ENCODE measurements at places on chromosomes 2 and 18. TPM values are rescaled to one million over a fixed set of nuclear protein-coding genes. Genes with fewer than 3 reads are reported as not detected.

DNA sequence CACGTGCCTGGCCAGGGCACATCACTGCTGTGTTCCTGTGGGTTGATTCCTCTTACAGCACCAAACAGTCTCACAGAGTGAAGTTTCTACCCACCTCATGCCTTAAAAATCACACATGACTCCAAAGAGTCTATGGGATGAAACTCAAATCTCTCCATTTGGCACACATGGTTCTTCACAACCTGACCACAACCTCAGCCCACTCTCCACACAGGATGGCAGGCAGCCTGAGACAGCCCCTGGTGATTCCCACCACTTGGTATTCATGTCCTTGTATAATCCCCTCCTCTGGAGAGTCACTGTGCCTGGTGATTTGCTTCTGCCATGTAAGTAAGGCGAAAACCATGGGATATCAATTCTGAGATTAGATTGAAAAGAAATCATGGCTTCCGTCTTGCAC is 46.2 kb downstream of the LBH start:
- DNase-seq, result no peak
- peaks cover 8% of the 10 kb centered on the region for H3K27me3 ChIP-seq
- no peak overlapping the region for H3K27ac ChIP-seq
- peaks cover 15% of the 10 kb centered on the region for H3K4me1 ChIP-seq
- no peak overlapping the region for H3K4me3 ChIP-seq
- H3K36me3 ChIP-seq, result no peaks in the 10 kb centered on the region

- H3K4me3 ChIP-seq, result no peak overlapping the region
- H3K36me3 ChIP-seq, result no peaks in the 10 kb centered on the region
- no peak overlapping the region for H3K27ac ChIP-seq
- no peak for DNase-seq
Measured at GRCh38 chr2:35035883-35036282, 1319.7 kb upstream of the CRIM1 start.

DNA sequence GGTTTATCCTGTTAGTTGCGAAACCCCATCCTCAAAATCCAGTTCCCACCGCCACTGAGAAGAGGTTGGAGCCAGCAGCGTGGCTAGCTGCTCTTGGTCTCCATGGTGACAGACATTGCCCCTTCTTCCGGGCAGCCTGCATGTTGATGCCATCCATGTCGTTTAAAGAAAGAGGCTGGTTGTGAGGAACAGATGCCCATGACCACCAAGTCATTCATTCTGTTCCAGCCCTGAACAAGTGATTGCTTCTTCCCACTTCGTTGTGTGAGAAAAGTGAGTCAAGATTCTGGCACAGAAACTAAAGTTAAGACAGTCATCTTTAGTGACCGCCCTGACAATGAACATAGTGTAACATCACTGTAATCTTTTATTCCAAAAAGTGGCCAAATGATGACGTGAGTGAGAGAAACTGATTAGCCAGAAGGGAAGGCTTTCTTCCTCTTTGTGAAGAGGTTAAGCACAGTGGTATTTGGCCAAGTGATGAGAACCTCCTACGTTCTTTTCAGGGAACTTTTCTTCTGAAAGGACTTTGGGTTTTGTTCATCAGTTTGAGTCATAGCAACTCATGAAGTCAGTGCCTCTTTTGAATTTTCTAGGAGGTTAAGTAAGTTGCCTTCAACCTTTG is 272.5 kb downstream of the GALR1 start:
- no peaks in the 10 kb centered on the region for H3K27me3 ChIP-seq
- H3K4me1 ChIP-seq, result no peaks in the 10 kb centered on the region
- no peak for DNase-seq
- H3K4me3 ChIP-seq, result no peak overlapping the region
- H3K36me3 ChIP-seq, result no peaks in the 10 kb centered on the region
- no peak overlapping the region for H3K27ac ChIP-seq

GRCh38 chr2:38863061-38863695 is 12.6 kb downstream of the DHX57 start:
- no peak overlapping the region for H3K4me3 ChIP-seq
- peaks cover 51% of the 10 kb centered on the region for H3K36me3 ChIP-seq
- no peak for DNase-seq
- H3K27ac ChIP-seq, result peak overlapping the region; percentile 5
- H3K27me3 ChIP-seq, result no peaks in the 10 kb centered on the region

The ASIC4 gene
- 0.99 TPM for total RNA-seq

The ARHGAP28 gene
- 17.6 TPM for total RNA-seq
